Immature natural killer cell (primary cell): ENCODE measurements at places on chromosomes 5 and 9. TPM values are rescaled to one million over a fixed set of nuclear protein-coding genes. Genes with fewer than 3 reads are reported as not detected.

The TNFSF15 gene
- polyA plus RNA-seq, result 0.03 TPM

The LCN15 gene
- polyA plus RNA-seq, result not detected

The SPACA9 gene
- polyA plus RNA-seq, result 1.6 TPM

The DND1 gene
- not detected for polyA plus RNA-seq

The GCNT1 gene
- polyA plus RNA-seq, result 4.8 TPM

The CARTPT gene
- polyA plus RNA-seq, result not detected
